AG09319 (cell line): ENCODE measurements at places on chromosomes 3 and 15.

DNA sequence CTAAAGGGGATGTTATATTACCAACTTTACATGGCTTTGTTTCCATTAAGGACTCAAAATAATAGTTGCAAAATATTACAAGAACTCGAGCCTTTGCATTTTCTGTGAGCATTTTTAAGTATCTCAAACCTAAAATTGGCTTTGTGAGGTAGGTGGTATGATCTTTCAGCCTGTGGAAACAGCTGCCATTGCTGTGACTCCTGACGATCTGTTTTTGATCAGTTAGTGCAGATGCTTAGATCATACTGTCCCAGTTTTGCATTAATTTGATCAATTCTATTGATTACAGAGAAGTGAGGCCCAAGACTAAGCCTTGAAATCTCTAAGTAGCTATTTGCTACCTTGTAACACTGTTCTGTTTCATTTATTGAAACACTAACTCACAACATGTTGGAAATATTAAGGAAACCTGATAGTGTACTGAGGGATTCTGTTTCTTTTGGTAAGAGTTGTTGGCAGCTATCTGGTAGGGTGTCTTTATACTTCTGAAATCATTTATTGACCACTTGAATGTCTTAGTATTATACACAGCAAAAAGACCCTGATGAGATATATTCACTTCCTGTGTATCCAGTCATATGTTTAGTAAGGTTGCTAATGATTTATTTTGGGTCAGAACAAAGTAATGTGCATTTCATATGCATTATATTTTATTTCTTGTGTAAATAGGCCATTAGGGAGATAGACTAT lies 14.8 kb downstream of the SKIL start:
- DNase-seq = no peak

GRCh38 chr3:9617056-9617455 lies 32.2 kb upstream of the MTMR14 start:
- no peak for DNase-seq

DNA sequence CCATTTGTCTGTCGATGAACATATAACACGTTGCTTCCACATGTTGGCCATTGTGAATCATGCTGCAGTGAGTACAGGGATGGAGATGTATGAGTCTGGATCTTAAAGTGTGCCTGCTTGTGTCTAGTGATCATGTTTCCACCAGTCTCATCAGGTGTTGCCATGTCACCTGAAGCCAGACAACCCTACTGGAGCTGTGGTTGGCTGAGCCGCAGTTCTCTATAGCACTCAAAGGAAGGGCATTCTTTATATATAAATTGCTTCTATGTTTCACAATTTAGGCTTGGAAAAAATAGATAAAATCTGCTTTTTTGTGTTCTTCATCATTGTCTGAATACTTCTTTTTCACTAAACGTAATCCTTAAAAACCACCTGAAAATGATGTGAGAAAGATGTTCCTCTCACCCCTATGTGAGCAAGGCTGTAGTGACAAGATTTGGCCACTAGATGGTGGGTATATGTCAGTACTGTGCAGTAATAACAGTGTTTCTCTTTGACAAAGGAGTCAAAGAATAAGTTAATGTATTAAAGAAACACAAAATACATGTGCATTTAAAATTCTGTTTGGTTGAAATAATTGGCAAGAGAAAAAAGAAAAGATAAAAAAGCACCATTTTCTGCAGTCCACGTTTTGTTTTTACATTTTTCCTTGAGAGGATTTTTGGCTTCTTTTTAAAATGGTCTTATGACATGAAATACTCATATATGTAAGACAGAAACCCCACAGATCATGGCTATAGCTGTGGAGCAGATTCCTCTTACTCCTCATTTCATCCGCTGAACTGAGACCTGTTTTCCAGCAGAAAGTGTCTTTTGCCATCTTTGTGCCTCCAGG lies 394.5 kb upstream of the DPPA4 start:
- DNase-seq = peak; percentile 44

DNA sequence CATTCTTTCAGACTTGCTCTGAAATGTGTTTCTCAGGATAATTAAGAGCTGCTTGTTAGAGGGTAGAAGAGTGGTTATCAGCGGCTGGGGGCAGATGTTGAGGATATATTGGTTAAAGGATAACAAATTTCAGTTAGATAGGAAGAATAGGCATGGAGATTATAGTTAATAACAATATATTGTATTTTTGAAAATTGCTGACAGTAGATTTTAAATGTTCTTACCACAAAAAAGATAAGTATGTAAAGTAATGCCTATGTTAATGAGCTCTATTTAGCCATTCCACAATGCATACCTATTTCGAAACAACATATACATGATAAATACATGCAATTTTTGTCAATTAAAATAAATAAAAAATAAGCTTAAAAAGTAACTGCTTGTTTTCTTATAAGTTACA lies 123.3 kb downstream of the SERPINI1 start:
- DNase-seq = no peak

DNA sequence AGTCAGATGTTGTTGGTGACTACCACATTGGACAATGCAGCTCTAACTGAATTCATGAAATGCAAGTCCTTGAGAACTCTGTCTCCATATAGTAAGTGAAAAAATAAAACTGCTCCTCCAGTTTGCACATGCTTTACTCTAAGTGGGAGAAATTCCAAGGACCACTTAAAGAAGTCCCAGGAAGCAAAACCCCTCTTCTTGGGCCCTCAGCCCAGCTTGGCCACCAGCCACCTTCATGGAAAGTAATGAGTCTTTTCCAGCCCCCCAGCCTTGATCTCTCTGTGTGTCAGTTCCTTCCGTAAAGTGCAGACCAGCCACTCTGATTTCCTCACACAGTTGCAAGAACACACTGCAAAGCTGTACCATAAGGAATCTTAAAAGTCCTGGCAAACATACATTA lies 34.5 kb downstream of the DAPK2 start:
- no peak for DNase-seq

GRCh38 chr3:62667714-62668113 lies 207.5 kb downstream of the CADPS start:
- DNase-seq = no peak

DNA sequence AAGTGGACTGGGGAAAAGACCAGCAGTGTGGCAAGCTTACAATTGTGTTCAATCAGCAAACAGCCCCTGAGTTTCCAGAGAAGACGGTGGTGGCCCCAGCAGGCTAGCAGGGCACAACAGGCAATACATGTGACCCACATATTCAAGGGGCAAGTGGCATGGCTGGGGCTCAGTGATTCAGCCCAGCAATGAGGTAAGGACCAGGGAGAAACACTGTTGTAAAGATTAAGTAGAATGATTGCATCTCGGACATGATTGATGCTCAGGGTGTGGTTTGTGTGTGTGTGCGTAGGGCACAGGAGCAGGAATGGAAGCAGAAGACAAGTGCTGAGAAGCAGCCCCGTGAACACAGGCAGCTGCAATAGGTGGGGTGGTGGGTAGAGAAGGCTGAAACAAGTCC lies 37.9 kb downstream of the KLHL6 start:
- no peak for DNase-seq

DNA sequence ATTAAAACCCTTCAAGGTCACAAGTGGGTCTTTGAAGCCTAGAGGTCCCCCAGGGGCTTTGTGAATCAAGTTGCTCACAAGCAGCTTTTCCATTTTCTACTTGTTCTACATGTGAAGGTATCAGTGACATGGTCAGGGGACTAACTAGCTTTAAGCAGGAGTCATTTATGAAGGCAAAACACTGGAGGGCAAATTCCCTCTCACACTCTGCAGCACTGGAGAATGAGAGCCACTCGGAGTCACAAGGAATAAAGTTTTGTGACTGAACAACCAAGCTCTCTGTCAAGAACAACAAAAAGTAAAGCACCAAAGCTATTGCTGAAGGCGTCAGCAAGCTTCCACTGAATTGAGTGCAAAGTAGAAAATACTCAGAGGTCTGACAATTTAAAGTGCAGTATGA lies 609.0 kb downstream of the EDEM1 start:
- DNase-seq = no peak

GRCh38 chr15:63243776-63244175 lies 33.6 kb upstream of the APH1B start:
- DNase-seq = no peak

DNA sequence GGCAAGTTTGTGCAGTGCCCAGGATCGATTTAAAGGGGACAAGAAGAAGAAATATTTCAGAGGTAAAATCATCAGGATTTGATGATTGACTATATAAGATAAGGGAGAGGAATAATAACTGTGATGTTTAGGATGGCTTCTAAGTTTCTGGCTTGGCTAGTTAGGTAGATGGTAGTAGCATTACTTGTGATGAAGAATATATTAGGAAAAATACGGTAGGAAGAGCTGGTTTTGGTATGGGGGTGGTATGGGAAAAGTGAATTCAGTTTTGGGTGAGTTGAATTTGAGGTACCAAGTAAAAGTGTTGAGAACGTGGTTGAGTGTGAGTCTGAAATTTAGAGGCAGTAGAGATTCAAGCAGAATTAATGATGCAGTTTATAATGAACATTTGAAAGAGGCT lies 11.0 kb downstream of the CTDSPL2 start:
- no peak for DNase-seq

DNA sequence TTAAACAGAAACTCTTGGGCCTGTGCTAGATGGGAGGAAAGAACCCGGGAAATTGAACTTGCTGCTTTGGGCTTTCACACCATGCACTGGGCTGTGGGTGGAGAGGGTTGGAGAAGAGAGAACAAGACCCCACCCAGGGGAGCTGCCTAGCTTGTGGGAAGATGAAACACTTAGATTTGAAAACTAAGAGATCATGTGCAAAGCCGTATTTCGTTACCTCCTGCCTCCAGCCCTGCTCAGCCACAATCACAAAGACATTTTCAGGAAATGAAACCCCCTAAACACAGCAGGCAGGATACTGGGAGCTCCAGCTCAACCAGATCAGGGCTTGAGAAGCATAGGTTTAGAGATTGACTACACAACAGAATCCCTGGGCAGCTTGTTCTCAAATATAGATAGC lies 183.0 kb upstream of the C2CD4B start:
- DNase-seq = no peak

GRCh38 chr3:100899440-100900091 lies 93.7 kb downstream of the ABI3BP start:
- no peak for DNase-seq

GRCh38 chr3:24454856-24455255 lies 39.8 kb downstream of the THRB start:
- no peak for DNase-seq
